Kidney epithelial cell (primary cell): ENCODE measurements at places on chromosomes 5 and 9.
A peak's percentile ranks its signal among the peaks of the same experiment; 100 is the strongest.

DNA sequence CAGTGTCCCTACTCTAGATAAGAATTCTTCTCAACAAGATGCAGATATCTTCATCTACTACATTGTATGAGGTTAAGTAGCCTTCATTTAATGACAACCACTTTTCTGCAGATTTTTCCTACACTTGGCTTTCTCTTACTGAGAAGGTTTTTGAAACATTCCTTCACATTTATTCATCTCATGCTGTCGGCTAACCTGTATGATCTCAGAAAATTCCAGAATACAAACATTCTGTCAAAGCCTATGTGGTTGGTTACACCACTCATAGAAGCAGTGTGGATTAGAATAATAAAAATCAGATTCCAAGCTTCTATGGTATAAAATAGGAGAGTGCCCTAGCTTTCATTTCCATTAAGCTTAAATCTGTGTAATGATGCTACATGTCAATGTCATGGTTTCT lies 39.4 kb upstream of the ERCC6L2 start:
- no peak for DNase-seq

GRCh38 chr5:3741374-3741770 lies 145.7 kb downstream of the IRX1 start:
- DNase-seq = no peak

- peak; percentile 99 for DNase-seq
These were observed 96.4 kb downstream of the DIRAS2 start for GRCh38 chr9:90546200-90546599.

DNA sequence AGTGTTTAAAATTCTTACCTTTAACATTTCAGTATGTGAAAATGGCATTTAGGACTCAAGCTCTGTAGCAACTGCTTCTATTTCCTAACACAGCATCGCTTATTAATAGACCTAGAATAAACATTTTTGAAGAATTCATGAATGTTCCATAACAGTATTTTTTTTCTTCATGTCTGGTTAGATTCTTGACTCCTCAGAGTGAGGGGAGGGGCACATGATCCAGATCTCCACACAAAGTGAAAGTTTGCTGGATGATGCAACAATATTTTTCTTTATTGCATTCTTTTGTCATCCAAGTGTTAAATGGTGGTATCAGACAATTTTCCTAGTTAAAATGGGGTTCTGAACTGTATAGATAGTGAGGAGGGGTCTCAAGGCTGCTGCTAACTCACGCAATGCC lies 130.8 kb upstream of the MAN2A1 start:
- DNase-seq = no peak

DNA sequence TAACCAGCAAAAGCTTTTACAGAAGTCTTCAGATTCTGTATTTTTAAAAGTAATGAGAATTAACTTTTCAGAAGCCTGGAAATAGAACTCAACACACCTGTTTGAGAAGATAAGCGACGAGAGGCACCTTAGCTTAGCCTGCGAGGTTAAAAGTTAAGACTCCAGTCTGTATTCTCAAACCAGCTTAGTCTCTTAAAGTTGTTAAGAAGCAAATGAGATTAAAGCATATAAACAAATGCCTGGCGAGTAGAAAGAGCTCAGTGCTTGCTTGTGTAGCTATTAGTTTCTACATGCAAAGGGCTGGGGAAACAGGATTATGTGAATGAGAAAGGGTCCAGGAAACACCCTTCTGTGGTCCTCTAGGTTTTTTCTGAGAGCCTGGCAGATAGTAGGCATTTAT lies 51.7 kb downstream of the MTAP start:
- DNase-seq = no peak

GRCh38 chr5:10552183-10553143 lies 11.4 kb upstream of the ANKRD33B start:
- no peak for DNase-seq

GRCh38 chr9:122546196-122546595 lies 6.7 kb upstream of the OR1N2 start:
- DNase-seq = no peak

DNA sequence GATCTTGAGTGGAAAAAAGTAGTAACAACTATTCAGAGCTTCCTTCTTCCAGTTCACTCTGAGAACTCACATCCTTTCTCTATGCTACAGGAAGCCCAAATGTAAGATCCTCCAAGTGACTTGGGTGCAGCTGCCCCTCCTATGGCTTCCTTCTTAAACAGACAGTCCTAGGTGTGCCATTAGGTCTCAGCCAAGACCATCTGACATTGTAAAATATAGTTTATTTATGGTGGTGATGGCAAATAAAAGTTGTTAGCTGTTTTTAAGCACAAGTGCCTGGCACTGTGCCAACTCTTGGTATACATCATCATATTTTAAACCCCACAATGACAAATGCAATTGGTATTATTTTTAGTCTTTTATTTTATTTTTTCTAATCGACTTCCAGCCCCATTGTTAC lies 58.1 kb downstream of the TMEM252 start:
- DNase-seq = no peak

DNA sequence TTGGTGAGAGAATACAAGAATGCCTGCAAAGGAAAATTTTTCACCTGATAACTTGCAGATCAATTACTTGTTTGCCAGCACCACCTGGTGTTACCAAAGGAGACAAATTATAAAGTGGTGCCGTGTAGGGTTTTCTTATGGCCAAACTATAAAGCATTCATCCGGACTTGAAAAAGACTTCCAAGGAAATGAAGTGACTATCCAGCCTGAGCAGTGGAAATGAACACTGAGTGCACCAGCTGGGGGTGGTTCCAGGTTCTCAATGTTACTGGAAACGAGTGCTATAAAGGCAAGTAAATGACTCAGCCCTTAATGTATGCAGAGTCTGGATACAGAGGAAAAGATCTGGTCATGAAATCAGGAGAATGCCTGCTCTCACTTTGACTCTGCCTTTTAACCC lies 113.1 kb downstream of the DNAH5 start:
- peak; percentile 9 for DNase-seq

DNA sequence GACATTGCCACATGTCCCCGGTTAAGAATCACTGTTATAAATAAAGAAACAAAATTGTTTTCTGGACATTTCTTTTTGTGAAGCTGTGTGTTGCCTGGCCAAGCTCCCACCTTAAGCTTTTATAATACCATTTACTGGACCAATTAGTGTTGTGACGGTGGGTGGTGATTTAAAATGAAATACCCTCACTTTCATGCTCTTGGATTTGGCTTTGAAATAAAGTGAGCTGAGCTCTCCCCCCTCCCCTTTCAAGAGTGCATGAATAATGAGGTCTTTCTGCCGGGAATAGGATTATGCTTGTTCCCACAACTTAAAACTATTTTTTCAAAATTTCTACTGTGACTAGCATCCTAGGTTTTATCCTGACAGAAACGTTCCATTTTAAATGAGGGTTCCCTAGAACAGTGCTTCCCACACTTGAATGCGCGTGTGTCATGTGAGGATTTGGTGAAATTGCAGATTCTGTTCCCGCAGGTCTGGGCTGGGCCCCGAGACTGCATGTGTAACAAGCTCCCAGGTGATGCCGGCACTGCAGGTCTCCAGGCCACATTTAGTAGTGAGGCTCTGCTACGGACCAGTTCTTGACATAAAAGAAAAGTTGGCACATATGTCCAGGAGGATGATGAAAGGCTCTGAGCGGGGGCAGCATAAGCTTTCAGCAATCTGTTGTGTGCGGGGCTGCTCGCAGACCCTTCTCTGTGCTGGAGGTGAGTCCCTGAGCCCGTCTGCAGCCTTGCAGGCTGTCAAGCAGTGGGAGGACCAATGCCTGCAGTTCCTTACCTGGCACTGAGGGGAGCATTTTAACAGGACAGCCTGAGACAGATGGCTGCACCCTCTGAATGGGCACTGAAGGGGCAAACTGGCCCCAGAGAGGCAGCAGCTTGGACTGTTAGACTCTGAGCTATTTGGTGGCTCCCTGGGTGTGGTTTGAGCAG lies 24.4 kb downstream of the IQGAP2 start:
- DNase-seq = no peak

GRCh38 chr5:123012321-123012720 lies 24.2 kb downstream of the PPIC start:
- DNase-seq = no peak

- DNase-seq = no peak
These were observed 220.8 kb downstream of the SNX18 start for GRCh38 chr5:54738118-54738972.

DNA sequence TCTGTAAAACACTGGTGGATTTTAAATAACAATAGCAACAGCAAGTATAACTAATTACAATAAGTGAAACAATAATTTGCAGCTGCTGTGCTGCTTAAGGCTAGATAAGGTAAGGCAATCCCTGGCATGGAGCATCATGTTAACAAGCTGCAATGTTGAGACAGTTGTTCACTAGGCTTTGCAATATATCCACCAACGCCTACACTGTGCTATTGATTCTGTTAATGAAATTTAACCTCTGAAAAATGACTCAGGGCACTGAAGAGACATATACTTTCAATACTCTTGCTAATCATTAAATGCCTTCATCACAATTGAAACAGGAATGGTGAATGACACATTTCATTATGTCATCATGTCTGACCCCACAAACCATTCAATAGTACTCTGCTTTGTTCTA lies 255.0 kb downstream of the EFNA5 start:
- no peak for DNase-seq

GRCh38 chr9:87874304-87874623 lies 8.4 kb upstream of the SPATA31E1 start:
- no peak for DNase-seq

GRCh38 chr9:27571011-27571410 lies 2.3 kb downstream of the C9orf72 start:
- DNase-seq = no peak

DNA sequence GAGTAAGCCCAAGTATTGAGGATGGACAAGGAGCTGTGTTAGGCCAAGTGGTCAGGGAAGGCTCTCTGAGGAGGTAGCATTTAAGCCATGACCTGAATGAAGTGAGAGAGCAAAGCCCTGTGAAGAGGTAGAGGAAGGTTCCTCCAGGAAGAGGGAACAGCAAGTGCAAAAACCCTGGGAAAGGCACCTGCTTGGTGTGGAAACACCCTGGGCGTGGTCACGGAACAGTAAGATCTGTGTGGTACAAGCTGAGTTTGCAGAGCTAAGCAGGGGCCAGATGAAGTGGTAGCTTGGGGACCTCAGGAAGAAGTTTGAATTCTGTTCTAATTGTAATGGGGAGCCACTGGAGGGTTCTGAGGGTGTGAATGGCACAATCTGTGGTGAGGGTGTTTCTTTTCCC lies 310.2 kb downstream of the ARHGAP26 start:
- no peak for DNase-seq

- no peak for DNase-seq
These were observed 345.4 kb upstream of the MEF2C start for GRCh38 chr5:89228355-89228754.

DNA sequence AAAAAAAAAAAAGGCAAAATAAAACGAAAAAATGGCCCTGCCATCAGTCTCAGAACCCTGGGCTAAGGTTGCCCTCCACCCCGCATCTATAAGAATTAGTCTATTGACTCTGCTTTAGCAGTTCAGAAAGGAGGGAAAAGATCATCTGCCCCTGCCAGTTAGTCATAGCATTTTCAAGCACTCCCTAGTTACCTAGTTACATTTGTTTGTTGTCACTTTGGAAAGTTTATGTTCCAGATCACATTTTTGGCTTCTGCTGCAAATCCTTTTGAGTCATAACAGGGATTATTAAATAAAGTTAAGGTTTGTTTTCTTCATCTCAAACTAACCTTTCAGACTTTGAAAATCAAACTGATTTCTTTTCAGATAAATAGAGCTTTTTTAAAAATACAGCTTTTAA lies 52.1 kb downstream of the AQP7 start:
- no peak for DNase-seq

- DNase-seq = no peak
These were observed 302.4 kb upstream of the FAM174A start for GRCh38 chr5:100232736-100233135.

GRCh38 chr5:10307206-10308148 lies at the start of gene CMBL:
Gene CMBL (minus strand): TSS chr5:10307902. CDS start chr5:10290762, 17,140 bp downstream.
- no peak for DNase-seq

DNA sequence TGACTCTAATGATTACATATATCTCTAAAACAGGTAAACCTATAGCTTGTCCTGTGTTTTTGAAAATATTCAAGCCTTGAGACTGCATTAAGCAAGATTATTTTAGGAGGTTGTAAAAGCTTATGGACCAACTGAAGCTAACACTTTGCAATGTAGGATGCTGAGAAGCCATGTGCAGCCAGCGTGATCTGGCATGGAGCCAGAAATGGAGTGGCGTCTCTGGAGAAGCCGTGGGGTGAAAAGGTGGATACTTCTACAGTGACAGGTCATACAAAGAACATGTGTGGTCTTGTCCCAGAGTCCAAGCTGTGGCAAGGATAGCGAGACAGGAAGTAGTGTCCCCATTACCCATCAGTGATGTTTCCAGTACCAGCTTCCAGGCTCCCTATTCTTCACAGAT lies 100.8 kb upstream of the CD180 start:
- no peak for DNase-seq

- DNase-seq = no peak
These were observed 95.1 kb downstream of the MAP1B start for GRCh38 chr5:72202331-72202825.

- no peak for DNase-seq
These were observed 18.9 kb downstream of the NREP start for GRCh38 chr5:111738118-111738517.

DNA sequence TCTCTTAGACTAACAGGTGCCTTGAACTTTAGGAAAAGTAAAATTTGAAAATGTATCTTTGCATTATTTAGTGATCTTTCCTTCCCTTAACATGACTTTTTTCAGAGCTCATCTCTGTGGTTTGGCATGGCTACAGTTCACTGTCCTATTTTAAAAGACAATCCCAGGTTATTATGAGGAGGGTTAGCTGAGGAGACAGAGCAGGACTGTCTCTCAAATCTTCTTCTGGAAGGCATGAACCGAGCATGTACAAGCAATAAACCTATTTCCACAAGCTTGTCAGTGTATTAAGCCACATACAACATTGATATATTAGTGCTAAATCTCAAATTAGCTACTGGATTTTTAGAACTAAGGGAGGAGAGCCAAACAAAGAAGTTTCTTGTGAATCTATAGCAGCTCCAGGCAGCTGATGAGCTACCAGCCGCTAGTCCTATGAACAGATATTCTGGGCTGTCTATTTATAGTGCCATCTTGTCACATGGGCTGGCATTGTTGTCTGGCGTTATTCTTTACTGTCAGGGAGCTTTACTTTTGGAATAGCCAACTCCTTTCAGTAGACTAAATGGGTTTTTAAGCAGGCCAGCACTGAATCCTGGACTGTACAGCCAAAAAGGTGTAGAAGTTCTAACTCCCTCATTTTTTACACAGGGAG lies 171.2 kb upstream of the ACTBL2 start:
- DNase-seq = no peak

- no peak for DNase-seq
These were observed 1073.2 kb upstream of the DMAC1 start for GRCh38 chr9:8872802-8873201.

DNA sequence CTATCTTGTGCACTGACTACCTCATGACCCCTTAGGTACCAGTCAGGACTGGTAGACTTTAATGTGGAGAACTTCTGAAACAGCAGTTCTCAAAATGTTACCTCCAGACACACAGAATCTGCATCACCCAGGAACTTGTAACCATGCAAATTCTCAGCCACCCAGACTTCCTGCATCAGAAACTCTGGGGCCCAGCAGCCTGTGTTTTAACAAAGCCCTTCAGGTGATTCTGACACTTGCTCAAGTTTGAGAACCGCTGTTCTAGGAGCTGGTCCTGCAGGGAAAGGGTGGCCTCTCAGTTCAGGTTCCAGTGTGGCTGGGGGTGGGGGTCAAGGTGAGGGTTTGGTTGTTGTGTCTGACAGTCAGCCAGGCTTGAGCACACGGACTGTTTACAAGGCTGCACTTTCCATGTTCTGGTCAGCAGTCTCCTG lies 28.4 kb downstream of the ZFP62 start:
- no peak for DNase-seq
